ENCODE measurements at places on chromosomes 2 and 18.

- no peak for DNase-seq
Measured at GRCh38 chr18:63088262-63088661, 231.3 kb downstream of the BCL2 start.

GRCh38 chr2:6314218-6314960 is 551.3 kb downstream of the CMPK2 start:
- DNase-seq = no peak

DNA sequence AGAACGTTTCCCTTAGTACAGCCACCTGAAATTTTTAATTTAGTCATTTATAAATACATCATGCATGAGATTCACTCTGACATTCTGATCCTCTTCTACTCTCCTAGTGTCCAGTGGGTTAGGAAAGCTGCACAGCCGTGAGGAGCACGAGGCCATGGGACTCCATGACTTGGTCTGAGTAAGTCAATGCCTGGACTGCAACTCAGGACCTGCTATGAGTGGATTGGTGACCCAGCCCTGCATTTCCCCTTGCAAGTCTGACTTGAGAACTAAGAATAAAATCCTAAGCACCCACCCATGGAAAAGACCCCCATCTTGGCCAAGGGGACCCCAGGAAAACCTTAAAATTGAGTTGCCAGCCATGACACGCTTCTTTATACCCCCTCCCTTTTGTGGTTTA is 237.6 kb upstream of the HDAC4 start:
- no peak for DNase-seq

DNA sequence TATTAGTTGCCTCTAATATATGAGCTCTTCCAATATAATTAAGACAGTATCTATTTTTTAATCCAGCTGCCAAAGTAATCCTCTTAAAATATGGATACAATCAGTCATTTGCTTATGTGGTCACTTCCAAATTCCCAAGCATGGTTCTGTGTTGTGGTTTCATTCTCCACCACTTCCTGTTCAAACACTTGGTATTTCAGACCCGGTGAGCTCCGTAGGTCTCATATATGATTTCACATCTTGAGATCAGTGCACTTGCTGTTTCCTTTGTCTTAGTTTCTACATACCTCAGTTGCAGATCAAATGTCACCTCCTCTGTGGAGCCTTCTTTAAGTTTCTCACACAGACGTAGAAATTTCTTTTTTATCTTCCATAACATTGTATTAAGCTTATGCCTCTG is 254.2 kb downstream of the KCNS3 start:
- no peak for DNase-seq

- no peak for DNase-seq
Measured at GRCh38 chr18:42038936-42039335, 83.9 kb downstream of the PIK3C3 start.

DNA sequence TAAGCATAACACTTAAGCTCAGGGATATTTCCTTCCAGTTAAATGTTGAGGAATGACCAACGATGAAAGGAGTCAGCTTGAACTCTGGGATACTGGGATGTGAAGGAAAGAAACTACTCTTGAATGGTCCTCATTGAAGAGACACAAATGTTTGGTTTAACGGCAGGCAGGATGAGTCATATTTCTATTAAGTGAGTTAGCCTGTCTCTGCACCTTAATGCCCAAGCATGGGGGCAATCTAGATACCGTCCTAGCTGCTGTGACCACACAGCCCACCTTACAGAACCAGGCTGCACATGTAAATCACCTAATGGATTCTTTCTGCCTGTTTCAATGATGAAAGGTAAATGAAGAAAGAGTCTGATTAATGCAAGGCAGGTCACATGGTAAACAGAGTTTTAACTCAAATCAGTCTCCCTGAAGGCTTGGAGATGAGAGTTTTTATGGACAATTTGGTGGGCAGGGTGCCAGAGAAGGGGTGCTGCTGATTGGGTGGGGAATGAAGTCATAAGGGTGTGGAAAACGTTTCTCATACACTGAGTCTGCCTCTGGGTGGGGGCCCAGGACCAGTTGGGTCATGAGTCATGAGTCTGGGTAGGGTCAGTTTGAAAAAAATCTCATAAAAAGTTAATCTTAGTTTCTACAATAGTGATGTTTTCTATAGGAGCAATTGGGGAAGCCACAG is 144.6 kb upstream of the MMADHC start:
- DNase-seq = no peak

- no peak for DNase-seq
Measured at GRCh38 chr2:150644298-150645067, 157.0 kb upstream of the RND3 start.

GRCh38 chr18:25112821-25113434 is 239.0 kb downstream of the ZNF521 start:
- DNase-seq = no peak

DNA sequence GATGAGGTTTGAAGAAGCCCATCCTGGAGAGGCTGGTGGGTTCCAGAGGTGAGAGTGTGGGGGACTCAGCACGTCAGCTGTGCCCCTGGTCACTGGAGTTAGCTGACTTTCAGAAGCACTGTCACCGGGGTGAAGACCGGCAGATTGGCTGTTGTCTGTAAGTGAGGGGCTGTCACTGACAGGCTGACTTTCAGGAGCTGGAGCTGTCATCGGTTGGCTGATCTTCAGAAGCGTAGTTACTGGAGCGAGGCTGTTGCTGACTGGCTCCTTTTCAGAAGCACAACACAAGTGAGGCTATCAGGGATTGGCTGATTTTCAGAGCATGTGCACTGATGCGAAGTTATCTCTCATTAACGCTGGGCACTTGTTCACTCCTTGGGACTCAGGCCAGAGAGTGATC is 738.4 kb upstream of the ID2 start:
- no peak for DNase-seq

DNA sequence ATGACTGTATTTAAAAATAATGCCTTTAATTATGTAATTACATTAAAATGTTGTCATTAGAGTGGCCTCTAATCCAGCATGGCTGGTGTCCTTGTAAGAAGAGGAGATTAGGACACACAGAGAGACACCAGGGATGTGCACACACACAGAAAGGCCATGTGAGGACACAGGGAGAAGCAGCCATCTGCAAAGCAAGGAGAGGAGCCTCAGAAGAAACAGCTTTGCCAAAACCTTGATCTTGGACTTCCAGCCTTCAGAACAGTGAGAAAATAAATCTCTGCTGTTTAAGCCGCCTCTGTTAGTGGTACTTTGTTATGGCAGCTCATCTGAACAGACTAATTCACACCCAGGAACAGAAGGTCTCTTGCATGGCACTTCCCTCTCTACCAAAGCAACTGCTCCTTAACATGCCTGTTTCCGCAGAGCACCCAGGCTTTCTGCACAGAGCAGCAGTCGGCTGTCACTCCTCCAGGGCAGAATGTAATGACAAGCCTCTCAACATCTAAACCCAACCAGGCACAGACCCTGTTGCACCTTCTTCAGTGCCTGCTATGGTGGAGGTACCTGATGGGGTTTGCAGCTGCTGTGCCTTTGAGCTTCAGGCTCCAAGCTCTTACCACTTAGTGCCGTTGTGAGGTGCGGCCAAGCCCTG is 377.7 kb downstream of the TDRD15 start:
- no peak for DNase-seq

DNA sequence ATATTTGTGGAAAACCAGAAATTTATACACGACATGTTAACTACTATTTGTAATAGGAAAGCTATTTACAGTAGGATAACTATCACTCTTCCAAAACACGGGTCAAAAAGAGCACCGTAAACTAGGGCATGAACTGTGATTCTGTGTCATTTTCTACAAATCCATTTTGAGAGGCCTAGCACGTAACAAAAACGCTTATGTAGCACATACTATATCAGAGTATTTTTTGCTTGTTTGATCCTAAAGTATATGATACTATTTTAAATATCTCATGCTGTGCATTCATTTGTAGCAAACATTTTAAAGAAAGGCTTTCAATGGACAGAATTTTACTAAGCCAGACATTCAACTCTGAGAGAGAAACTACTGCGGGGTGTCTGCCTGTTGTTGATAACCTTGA is 45.1 kb downstream of the WDFY1 start:
- no peak for DNase-seq

DNA sequence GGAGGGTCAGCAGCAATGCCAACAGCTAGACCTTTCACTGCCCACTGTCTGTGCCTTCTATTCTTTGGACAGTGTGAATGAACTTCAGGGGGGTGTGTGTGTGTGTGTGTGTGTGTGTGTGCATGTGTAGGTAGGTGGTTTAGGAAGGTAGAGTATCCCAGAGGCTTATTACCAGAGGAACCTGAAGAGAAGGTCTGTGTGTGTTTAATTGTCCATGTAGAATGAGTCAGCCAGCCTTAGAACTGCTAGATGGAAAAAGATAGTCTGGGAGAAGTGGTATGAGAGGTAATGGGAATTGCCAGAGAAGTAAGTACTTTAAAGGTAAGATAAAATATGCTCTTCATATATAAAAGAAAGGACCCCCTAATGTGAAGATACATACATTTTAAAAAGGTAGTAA is 522.2 kb downstream of the PIK3C3 start:
- DNase-seq = no peak

GRCh38 chr2:133270550-133270949 is 297.7 kb downstream of the NCKAP5 start:
- no peak for DNase-seq

All from activated naive CD4-positive, alpha-beta T cell (primary cell).